ENCODE measurements at places on chromosomes 1 and 21.
A peak's percentile ranks its signal among the peaks of the same experiment; 100 is the strongest.

- DNase-seq = no peak
These were observed 51.5 kb downstream of the DMRTA2 start for GRCh38 chr1:50371749-50372148.

- peak; percentile 45 for DNase-seq
These were observed 16.5 kb upstream of the PARP1 start for GRCh38 chr1:226424221-226425003.

DNA sequence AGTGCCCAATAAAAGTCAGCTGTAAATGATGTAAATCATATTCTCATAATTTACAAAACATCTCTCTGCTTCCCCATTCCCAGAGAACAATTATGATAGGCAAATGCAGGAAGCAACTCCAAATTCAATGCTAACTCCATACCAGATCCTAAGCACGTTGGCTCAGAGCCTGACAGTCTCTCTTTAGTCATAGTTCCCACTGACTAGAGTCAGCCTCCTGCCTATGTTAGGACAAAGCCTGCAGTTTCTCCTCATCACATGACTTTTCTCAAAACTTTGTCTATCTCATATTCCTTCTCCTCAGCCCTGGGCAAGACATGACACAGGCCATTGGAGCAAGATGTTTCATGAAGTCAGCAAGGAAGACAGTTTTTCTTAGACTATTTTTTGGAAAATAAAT lies 101.5 kb upstream of the COL24A1 start:
- DNase-seq = no peak

DNA sequence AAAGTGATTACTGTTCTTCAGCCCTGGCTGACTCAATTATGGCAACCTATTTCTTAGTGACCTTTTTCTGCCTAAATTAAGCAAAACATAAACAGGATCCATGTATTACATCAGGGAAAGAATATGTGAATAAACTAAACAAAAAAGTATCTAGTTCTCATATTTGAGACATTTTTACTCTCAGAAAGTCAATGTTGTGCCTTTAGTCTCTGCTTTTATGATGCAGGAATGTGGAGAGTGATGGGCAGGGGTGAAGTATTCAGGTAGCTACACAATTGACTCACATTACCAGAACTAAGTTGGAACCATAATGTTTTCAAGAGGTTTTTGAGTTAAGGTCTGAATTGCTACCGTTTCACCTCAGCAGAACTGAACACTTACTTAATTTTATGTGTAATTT lies 462.7 kb upstream of the CXADR start:
- no peak for DNase-seq

DNA sequence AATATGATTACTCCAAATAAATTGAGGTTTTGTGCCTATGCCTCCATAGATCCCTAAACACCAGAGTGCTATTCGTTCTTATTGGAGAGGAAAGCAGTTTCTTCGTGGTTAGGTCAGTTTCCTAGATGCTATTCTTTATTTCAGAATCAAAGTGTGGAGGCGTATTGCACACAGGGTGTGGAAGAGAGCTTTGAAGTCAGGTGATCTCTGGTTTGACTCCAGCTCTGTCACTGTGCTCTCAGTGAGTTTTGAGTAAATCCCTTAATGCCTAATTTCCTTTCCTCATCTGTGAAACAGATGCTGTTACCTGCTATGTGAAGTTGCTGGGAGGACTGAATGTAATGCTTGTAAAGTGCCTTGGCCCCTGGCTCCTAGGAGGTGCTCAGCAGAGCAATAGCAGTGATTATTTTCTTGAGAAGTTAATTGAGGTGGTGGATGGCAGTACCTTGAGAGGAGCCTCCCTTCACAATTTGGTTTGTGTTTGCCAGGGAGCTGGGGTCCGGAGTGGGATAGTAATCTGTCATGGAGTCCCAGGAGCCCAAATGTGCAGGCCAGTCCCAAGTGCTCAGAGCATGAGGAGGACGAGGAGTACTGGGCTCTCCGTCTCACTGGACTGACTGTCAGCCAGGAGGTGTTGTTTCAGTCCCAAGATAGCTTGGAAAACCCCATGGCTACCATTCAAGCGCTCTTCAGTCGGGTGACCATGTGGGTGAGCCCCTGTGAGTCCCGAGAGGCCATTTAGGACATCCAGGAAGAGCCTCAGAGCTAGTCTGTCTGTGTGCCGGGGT lies 14.9 kb downstream of the NTPCR start:
- no peak for DNase-seq

- DNase-seq = no peak
These were observed 35.1 kb downstream of the PTPRF start for GRCh38 chr1:43565600-43566360.

DNA sequence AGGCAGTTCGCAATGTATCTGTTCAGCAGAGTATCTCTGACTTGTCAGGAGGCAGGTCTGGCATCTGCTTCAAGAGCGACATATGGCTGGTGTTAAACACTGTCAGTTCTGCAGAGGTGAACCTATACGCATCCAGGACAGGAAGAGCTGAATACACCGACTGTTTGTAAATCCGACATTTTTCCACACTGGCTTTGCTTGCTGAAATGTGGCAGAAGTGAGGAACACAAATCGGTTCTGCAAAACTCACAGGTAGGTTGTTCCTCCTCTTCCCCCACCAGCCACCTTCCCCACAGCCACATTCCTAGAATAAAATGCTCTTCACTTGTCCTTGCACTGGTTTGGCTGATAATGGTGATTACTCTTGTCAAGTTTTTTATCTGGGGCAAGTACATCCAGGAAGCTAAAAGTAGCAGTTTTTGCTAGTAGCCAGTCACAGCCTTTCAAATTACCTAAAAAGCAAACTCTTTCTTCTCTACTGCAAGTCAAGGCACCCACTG lies 289.2 kb downstream of the GRIK1 start:
- DNase-seq = no peak

DNA sequence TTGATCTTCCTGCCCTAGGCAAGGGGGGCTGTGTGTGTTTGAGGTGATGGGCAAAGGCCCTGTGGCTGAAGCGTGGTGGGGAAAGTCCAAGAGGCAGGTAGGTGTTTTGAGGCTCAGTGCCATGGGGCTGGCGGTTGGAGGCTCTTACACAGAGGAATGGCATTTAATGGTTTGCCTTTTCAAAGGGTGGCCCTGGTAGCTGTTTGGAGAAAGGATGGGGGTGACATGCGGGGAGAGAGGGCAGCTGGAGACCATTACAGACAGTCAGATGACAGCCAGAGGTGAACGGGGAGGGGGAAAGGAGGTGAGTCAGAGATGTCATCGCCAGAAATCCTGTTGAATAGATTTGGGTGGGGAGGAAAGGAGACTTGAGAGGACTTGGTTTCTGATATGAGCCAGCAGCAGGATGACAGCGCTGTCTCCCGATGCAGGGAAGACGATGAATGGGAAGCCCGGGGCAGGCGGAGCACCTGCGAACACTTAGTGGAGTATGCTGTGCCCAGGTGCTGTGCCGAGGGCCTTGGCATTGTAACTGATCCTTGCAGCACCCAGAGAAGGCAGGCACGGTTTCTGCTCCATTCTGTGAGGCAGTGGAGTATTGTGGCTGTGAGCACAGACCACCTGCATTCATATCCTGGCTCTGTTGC lies 56.3 kb downstream of the MAN1C1 start:
- no peak for DNase-seq

- no peak for DNase-seq
These were observed 42.1 kb upstream of the TP53BP2 start for GRCh38 chr1:223887747-223888418.

DNA sequence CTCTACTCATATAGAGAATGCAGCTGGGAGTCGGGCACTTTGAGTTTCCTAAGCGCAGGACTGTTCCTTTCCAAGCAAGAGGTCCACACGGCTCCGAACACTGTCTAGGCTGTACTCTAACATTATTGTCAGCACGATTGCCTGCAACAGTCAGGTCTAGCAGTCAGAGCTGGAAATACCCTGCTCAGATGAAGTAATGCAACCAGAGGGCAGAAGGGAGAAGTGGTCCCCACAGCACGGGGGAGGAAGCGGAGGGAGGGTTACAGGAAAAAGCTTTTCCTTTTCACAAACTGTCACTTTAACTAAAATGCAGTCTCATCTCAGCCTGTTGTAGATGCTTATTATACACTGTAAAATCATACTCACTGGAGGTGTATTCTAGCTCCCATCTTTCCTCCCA lies 98.9 kb upstream of the SLC44A3 start:
- no peak for DNase-seq

DNA sequence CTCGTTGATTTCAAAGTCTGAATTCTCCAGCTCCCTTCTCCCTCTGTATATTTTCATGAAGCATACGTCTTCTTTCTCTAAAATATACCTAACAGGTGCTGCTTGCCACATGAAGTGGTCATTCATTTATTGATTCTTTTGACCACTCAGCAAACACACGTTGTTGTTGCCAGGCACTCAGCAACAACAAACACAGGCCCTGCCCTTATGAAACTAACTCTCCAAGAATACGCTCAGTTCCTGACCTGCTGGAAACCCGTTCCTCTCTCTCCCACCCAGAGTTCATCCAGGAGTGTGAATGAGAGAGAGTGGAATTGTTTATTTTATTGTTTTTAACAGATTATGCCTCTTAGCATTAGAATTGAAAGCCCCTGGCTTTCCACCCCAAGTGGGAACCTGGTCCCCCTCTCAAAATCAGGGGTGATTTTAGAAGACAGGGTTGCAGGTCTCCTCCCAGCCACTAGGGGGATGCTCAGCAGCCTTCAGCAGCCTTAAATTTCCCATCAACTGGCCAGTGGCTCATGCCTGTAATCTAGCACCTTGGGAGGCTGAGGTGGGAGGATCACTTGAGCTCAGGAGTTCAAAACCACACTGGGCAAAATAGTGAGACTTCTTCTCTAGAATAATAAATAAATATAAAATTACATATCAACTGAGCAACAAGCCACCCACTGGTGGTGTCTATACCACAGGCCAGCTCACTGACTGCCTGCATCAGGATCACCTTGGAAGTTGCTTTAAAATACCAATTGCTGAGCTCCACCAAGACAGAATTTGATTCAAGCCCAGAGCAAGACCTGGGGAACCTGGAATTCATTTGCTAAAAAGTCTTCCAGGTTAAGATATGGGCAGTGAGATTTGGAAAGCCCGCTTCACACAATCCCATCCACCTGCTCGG lies 181.0 kb upstream of the KLHDC7A start:
- DNase-seq = no peak

All from T-helper 1 cell (primary cell).